ENCODE measurements at places on chromosomes 7 and 10.

DNA sequence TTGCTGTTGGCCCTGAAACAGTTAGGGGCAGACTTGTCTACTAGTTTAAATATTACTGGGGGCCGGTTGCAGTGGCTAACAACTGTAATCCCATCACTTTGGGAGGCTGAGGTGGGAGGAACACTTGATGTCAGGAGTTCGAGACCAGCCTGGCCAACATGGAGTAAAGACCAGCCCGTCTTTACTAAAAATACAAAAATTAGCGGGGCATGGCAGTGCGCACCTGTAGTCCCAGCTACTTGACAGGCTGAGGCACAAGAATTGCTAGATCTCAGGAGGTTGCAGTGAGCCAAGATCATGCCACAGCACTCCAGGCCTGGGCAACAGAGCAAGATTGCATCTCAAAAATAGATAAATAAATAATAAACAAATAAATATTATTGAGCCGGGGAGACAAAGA, 7.6 kb downstream of the ITGB8 start:
- no peak for ATAC-seq

GRCh38 chr7:69620063-69620462, 21.8 kb downstream of the AUTS2 start:
- no peak for ATAC-seq

DNA sequence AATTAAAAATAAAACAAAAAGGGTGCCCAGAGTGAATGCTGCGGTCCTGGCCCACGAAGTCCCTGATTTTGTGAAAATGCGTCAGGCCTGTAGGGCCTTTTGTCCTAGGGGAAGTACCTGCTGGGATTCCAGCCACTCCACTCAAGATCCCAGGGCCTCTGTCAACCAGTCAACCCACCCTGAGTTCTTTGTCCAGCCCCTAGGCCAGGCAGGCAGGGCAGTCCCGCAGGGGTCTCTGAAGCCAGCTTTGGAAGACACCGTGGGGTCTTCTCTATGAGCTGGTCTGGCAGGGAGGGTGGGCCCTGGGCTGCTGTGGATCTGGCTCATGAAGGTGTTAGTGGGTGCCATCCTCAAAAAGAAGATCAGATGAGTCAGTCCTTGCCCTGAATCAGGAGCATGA, 452.5 kb upstream of the MKI67 start:
- ATAC-seq, result no peak

DNA sequence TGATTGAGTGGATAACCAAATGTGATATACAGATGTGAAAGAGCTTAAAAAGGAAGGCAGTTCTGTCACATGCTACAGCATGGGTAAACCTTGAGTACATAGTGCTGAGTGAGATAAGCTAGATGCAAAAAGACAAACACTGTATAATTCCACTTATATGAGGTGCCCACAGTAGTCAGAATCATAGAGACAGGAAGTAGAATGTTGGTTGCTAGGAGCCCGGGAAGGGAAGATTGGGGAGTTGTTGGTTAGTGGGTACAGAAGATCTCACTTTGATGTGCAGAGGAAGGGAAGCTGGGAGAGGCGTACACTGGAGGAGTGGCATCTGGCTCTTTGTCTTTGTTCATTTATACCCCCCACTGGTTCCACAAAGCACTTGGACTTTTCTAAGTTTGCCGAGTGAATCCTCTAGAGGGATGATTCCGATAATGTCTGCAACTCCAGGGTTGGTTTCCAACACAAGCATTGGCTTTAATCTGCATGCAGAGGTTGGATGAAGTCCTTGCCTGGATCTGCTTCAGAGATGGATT, 39.5 kb downstream of the TSPAN14 start:
- no peak for ATAC-seq

- no peak for ATAC-seq
Measured at GRCh38 chr10:47357131-47357582, 9.0 kb downstream of the RBP3 start.

Measured in gastroesophageal sphincter (tissue), 4 donors.